ENCODE measurements at places on chromosomes 11 and 22.

GRCh38 chr11:45146072-45147016, at the start of gene PRDM11:
TSS of gene PRDM11 (plus strand) at chr11:45146639. CDS start at chr11:45181767, 35,128 bp downstream.
- no peak for DNase-seq

DNA sequence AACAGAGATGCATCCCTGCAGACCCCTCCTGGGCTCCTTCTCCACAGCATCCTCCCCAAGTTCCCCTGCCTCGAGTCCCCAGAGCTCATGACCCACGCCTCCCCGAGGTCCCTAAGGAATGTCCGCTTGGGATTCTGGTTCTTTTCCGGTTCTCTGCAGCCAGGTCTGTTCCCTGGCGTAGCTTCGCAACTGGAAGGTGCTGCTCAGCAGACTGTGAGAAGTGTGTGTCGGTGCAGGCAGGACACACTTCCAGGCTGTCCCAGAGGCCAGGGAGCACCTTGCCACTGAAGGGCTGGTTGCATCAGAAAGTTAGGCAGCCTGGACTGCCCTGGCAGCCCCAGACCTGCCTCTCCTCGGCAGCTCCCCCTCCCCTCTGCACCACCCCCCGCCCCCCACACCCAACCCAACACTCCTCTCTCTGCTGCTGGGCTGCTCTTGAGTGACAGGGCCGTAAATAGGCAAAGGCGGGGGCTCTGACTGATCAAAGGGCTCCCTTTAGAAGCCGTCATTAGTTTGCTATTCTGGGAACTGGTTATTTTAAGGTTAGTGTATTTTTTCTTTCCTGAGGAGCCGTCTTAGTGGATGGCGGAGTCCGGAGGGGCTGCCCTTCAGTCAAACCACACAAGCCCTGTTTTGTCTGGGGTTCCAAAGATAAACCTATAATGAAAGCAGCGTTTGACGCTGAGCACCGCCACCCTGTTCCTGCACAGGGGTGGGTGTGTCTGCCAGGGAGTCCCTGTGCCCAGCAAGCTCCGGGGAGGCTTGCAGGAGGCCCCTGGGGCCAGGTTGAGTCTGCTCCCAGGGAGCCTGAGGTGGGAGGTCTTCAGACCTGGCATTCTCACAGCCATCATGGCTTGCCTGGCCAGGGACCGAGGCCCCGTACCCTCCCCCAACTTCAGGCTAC, 88.6 kb upstream of the KCNQ1OT1 start:
- DNase-seq, result peak; percentile 39

GRCh38 chr22:46366801-46367706, 31.5 kb downstream of the TRMU start:
- DNase-seq, result peak; percentile 52

DNA sequence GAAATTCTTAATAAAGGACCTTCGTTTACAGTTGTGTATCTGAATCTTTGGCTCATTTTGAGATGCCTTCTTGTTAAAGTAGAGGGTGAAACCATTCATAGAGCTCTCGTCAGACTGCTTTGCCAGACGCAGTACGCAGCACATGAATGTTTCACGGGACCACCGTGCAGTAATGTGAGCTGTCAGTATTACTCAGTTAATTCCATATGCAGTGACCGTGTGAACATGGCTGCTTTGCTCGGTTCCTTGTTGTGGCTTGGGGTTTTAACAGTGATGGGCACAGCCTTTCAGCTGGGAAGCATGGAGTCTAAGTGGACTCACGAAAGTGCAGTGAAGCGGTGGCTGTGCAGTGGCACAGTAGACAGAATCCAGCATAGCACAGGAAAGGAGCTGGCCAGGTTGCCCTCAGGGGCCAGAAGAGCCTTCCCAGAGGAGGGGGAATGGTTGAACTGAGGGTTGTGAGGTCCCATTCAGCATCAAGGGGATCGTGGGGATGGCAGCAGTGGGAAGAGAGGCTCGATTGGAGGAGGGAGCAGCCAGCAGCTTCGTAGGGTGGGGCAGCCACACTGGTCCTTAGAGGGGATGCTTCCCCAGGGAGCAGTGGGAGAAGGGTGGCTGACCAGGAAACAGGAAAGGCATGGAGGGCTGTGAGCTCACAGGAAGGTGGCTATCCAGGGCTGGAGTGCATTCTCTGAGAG, 31.4 kb downstream of the PPFIA1 start:
- no peak for DNase-seq

- DNase-seq, result no peak
These were observed 45.9 kb downstream of the SLC1A2 start for GRCh38 chr11:35373284-35373933.

DNA sequence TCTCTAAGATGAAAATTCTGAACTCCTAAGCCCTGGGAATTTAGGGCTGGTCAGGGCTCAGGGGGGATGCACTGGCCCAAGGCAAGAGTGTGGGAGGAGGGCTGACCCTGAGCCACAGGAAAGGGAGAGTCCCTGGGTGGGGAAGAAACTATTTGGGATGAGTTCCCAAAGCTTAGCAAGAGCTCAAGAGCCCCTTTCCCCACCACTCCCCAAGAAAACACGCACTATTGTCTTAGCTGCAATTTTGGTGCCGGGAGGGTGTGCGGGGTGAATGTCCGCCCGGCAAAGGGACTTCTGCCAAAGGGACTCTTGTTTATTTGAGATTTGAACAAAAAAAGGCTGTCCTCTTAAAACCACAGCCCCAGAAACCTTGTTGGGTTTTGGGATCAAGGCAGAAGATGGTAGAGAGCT, 37.0 kb downstream of the KIAA1671 start:
- DNase-seq, result no peak

- DNase-seq, result no peak
These were observed 106.0 kb upstream of the TIMP3 start for GRCh38 chr22:32695451-32695891.

DNA sequence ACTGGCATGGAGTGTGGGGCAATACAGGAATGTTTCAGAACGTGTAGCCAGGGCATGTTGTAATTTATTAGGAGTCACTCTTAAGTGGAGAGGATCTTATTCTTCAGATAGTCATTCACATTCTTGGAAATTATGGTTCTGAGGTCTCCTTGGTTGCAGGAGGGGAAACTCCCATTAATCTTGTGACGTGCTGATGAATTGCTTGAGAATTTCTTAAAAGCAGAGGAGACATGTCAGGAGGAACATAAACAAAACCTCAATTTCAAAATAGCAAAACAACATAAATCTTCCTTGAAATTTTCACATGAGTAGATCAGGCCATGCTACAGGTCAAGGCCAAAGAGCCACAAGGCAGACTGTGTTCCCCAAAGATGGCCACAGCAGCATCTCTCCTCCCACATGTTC, 50.4 kb downstream of the ADM start:
- DNase-seq, result no peak

GRCh38 chr11:109236188-109236587, 185.8 kb upstream of the C11orf87 start:
- DNase-seq, result no peak

DNA sequence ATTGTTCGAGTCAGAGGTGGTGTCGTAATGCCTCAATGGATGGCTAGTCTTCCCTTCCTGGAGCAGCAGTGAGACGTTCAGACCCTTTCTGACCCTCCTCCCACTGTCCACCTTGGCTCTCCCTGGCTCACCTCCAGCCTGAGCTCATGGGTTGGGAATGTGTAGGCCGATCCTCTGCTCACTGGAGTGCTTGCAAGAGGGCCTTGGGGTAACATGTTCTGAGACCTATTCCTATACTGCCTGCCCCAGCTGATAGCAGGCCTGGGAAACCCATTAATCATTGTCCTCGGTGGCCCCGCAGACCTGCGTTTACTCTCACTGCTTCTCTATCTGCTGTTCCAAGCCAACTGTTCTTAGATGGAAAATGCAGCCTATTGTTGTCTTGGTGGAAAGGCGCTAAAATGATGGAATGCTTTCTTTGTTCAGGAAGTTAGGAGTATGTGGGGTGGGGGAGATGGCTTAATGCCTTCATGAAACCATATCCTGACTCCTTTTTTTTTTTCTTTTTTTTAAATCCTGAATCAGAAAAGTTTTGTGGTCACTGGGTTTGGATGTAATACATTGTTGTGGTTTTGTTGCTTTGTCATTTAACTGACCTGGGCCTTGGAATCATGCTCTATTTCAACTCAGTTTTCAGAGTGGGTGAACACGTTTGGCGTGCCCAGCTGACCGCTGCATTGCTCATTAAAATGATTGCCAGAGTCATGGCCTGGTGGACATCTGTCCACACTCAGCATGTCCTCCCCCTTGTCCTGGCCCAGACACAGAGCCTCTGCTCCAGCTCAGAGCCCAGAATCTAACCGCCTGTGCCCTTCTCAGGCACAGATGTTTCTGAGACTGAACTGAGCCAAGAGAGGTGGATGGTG, 72.5 kb downstream of the MICAL2 start:
- no peak for DNase-seq

GRCh38 chr11:35593143-35593542, 25.1 kb upstream of the FJX1 start:
- no peak for DNase-seq

GRCh38 chr22:19454156-19454555, 6.6 kb upstream of the C22orf39 start:
- no peak for DNase-seq

DNA sequence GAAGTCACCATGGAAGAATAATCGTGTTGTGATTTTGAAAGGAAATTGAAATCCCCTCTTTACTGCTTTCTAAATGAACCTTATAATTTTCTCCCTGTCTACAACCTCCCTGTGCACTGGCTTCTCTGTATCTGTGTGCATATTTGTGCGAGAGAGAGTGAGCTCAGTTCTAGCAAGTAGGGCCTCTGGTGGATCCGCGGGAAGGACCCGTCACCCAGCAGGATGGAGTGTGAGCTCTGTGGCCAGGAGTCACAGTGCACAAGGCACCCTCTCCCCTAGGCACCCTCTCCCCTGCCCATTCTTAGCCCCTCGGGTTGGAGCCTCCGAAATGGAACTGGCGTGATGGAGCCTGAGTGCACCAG, 109.0 kb downstream of the TRIM29 start:
- DNase-seq, result no peak

DNA sequence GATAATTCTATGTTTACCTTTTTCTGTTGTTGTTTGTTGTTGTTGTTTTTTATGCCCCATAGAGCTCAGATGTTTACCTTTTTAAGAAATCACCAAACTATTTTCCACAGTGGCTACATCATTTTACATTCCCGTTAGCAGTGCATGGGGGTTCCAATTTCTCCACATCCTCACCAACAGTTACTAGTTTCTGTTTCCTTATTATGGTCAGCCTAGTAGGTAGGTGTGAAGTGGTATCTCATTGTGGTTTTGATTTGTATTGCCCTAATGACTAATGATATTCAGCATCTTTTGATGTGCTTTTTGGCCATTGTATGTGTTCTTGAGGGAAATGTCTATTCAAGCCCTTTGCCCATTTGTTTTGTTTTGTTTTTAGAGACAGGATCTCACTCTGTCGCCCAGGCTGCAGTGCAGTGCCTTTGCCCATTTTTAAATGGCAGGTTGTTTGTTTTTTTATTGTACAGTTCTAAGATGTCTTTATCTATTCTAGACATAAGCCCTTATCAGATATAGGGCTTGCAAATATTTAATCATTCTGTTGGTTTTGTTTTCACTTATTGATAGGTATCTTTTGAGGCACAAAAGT, 27.5 kb downstream of the CHEK2 start:
- DNase-seq, result no peak

DNA sequence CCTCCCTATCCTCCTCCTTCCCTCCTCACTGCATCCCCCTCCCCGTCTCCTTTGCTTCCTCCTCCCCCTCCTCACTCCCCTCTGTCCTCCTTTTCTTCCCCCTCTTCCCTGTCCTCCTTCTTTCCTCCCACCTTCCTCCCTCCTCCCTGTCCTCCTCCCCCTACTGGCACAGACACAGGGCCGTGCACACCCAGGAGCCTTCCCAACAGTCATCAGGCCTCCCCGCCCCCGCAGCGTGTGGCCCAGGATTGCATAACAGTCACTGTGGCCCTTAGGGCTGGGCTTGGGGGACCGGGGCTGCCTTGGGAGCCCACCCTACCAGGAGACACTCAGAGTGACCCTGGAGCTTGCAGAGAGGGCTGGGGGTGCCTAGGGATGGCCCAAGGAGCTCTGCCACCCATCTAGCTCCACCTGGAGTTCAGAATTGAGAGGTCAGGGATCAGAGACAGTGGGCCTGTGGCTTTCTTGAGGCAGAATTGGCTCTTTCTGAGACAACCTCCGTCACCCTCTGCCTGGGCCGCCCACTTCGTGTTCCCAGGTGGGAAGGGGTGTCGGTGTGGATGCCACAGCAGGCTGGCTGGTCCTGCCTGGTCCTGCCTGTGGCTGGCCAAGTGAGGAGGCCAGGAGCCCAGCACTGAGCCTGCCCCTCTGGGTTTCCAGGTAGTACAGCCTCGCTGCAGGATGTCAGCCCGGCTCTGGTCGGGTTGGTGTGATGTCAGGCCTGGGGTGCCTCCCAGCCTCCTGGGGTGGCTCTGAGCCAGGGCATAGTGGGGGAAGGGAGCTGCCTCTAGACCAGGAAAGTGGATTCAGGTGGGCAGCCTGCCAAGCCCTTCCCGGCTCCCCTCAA, 1.6 kb downstream of the SPI1 start:
- DNase-seq, result no peak

DNA sequence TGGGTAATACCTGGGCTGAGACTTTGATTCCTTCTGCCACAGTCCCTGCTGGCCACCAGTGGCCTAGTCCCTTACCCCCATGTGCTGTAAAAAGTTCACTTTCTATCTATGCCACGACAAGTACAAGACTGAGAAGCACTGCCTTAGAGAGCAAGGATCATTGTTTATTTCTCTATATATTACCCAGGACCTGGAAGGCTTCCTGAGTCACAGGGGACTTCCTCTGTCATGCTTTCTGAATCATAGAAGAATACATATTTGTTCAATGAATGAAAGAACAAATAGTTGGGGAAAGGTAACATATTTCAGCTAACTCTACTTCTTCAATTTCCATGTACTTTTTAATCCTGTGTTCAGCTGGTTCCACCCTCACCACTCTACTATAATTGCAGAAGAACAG, 5.5 kb upstream of the SYT9 start:
- DNase-seq, result no peak

DNA sequence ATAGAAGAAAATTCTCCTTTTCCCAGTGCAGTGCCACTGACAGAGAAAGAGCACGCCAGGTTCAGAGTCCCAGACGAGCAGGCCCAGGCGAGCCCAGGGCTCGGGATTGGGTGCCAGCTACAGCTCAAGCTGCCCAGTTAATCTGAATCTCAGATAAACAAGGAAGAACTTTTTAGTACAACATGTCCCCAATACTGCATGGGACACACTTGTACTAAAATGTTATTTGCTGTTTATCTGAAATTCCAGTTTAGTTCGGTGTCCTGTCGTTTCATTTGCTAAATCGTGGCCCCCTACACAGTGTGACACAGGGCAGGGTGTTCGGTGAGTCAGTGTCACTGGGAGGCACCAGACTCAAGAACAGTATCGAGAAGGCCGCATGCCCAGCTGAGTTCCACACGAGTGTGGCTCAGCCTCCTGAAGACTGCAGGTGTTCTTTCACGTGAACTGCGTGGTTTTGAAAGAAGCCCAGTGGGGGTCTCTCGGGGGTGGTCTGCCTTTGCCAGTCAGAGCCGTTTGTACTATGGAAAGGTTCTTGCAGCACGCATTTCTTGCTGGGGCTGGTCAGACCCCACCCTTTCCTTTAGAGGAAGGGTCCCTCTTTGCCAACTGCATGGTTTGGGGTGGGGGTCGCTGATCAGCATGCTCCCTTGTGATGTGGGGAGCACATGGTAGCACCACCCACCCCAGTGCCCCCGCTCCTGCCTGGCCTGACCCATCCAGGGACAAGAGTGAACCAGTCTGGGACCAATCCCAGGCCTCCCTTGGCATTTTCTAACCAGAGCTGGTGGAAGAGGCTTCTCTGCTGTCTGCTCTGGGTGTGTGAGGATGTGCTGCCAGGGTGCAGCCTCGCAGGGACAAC, 115.6 kb upstream of the B3GAT1 start:
- no peak for DNase-seq
